ENCODE measurements at places on chromosomes 12 and 14.
A peak's percentile ranks its signal among the peaks of the same experiment; 100 is the strongest.

- DNase-seq: no peak
Measured at GRCh38 chr14:98364961-98365360, 907.0 kb downstream of the BCL11B start.

- no peak for DNase-seq
Measured at GRCh38 chr12:70365398-70365647, 767 bp upstream of the KCNMB4 start.

GRCh38 chr14:102917469-102918211 is 4.8 kb upstream of the AMN start:
- no peak for DNase-seq

GRCh38 chr12:118827606-118828005 is 153.7 kb upstream of the SRRM4 start:
- DNase-seq: peak; percentile 57

GRCh38 chr12:86959766-86960458 is 703.7 kb upstream of the MGAT4C start:
- DNase-seq: no peak

- no peak for DNase-seq
Measured at GRCh38 chr12:109927622-109928021, 27.5 kb downstream of the TCHP start.

- DNase-seq: no peak
Measured at GRCh38 chr14:29236848-29237247, 470.3 kb downstream of the FOXG1 start.
